K562 (cell line): ENCODE measurements at places on chromosomes 5 and 9. TPM values are rescaled to one million over a fixed set of nuclear protein-coding genes. Genes with fewer than 3 reads are reported as not detected.

The HAVCR1 gene
- total RNA-seq = not detected in 2 replicates

DNA sequence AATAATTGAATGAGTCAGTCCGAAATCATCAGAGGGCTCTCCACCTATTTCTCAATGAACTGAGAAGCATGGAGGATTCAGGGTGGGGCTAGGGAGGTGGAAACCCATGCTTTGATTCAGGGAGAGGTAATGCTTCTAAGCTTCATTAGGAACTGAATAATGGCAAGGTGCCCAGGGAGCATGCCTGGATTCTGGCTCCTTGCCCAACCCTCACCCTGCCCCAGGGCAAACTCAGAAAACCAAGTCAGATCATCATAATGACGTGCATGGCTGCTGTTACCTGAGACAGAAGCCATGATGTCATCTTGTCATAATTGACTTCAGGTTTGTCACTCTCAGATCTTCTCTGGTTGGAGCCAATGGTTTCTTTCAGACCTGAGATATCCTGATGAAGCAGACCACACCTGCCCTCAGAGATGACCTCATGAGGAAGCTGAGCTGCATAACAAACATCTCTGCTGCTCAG lies 199.6 kb downstream of the SYK start:
- DNase-seq = no peak

- DNase-seq = no peak
Observed at GRCh38 chr9:13002740-13003139, 227.9 kb downstream of the LURAP1L start.

DNA sequence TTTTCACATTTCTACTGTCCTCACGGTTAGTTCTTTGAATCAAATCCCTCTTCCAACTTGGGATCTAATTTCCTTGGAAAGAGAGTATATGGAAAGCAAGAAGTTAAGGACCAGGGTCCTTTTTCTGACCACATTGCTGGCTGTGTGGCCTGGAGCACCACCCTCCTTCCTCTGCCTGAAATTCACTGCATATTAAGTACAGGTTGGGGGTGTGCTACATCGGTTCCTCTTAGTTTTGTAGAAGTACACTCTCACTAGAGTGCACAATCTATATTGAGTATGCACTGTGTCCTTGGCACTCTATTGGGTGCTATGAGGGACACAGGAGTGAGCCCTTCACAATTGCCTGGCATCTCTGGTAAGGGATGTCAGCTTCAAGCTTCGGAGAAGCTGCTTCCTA lies 53.8 kb upstream of the KLF9 start:
- no peak for DNase-seq

The PHF24 gene
- not detected in 2 replicates for total RNA-seq

The CTXN3 gene
- total RNA-seq = not detected in 2 replicates

DNA sequence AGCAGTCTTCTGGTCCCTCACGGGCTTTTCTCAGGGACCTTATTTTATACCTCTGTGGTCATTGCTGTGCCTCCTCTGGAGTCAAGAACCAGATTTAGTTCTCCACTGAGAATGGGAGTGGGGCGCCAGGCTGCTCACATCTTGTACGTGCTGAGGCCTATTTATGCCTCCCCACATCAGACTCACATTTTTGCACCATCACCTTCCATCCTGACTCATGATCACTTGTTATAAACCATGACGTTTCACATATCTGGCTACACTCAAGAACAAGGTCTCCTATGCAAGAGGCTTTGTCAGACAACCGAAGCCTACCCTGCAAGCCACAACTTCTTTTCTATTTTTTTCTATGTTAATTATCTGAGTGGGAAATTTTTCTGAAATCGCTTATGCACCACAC lies 10.7 kb downstream of the PRUNE2 start:
- no peak for DNase-seq

The CTNND2 gene
- 0.13 and 0.35 TPM in 2 replicates for total RNA-seq

DNA sequence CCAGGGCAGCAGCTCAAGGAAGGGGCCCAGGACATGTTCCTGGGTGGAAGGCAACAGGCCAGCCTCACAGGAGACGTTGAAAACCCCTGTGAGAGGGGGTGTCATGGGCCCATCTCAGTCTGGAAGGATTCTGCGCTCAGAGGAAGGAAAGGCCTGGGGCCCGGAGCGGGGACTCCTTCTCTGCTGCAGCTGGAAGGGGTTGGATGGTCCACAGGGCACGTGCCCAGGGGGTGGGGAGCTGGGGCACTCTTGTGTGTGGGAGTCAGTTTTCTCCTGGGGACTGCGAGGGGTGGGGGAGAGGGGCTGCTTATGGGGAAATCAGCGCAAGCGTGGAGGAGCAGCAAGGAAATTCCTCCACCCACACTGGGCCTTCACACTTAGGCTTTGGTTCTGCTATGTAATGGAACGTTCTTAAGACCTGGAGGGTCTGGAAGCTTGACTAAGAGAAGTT lies 2.9 kb upstream of the LPCAT1 start:
- DNase-seq = no peak

DNA sequence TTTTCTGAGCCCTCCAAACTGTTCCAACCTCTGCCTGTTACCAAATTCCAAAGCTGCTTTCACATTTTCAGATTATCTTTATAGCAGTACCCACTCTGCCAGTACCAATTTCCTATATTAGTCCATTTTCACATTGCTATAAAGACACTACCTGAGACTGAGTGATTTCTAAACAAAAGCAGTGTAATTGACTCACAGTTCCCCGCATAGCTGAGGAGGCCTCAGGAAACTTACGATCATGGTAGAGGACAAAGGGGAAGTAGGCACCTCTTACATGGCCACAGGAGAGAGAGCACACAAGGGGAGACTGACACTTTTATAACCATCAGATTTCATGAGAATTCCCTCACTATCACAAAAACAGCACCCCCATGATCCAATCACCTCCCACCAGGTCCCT lies 105.0 kb downstream of the DTWD2 start:
- DNase-seq = no peak

DNA sequence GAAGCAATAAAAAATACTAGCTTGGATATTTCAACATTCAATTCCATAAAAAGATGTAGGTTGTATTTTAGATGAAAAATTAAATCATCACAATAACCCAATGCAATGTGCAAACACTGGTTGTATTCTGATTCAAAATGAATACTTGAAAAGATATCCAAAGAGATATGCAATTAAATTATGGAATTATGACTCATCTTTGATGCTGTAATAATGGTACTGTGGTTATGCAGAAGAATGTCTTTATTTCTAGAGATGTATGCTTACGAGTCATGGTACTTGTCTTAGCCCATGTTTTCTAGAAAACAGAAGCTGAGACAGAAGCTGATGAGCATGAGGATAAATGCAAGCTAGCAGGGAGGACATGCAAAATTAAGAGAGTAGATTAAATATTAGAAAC lies 1941.4 kb upstream of the NUDT12 start:
- no peak for DNase-seq

DNA sequence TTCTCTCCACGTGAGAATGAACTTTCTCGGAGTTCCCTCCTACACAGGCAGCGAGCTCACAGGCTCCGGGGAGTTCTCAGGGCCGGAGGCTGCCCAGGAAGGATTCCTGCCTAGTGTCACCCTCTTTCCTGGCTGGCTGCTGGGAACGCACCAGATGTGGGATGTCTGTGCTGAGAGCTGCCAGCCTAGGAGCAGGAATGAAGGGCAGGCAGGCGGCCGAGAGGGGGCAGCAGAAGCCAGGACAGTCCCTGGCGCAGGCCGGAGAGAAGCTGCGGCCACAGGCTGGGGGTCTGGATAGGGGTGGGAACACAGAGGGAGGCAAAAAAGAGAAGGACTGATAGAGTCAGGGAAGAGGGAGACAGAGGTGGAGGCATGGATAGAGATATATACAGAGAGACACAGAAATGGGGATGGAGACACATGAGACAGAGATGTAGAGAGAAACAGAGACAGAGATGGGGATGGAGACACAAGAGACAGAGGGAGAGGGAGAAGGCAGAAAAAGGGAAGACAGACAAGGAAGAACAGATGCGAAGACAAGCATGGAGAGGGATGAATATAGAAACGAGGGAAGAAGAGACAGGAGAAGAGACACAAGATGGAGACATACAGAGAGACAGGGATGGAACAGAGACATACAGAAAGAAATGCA lies 25.3 kb upstream of the ENHO start:
- DNase-seq = peak; percentile 57

DNA sequence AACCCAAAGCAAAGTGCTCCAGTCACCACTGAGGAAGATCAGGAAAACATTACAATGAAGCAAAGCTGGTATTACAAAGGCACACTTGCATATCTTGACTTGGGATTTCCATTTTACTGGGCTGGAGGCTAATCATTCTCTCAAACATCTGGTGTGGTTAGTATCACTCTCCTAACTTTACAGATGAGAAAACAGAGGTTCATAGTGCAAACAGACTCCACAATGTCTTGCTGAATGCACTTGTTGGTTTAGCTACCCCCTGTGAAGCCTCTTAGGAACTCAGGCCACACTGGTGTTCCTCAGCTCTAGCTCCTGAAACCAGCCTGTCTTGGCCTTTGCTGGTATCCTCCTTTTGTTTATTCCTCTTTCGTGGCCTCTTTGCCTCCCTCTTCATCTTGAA lies 29.5 kb upstream of the SMAD5 start:
- no peak for DNase-seq

DNA sequence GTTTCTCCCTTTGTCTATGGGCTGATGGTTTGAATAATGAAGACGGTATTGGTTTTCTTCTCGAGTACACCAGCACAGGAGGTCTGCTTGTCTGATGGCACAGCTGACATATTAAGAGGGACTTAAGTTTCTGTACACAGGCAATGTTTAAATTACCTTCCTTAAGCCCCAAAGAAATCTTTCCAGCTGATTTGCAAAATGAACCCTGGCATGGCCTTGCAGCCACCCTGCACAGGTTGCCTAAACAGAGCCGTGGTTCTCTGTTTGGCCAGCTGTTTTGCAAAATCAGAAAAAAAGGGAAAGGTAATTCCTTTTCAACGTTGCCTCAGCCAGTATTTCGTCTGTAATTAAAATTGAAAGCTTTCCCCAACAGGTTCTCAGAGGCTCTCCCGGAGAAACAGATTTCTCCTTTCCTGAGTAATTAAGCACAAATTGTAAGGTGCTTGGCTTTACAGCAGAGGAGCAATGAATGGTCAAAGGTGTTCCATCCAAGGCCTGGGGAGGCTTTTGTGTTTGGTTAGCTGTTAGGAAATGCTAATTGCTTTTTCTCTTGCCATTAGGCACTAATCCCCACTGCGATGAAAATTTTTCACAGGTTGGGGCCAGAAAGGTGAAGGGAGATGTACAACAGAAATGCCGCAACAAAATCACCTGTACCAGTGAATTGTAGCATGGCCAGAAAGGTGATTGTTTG lies 138.9 kb downstream of the RASEF start:
- no peak for DNase-seq
